ENCODE measurements at places on chromosomes 2 and 18. TPM values are rescaled to one million over a fixed set of nuclear protein-coding genes. Genes with fewer than 3 reads are reported as not detected.

DNA sequence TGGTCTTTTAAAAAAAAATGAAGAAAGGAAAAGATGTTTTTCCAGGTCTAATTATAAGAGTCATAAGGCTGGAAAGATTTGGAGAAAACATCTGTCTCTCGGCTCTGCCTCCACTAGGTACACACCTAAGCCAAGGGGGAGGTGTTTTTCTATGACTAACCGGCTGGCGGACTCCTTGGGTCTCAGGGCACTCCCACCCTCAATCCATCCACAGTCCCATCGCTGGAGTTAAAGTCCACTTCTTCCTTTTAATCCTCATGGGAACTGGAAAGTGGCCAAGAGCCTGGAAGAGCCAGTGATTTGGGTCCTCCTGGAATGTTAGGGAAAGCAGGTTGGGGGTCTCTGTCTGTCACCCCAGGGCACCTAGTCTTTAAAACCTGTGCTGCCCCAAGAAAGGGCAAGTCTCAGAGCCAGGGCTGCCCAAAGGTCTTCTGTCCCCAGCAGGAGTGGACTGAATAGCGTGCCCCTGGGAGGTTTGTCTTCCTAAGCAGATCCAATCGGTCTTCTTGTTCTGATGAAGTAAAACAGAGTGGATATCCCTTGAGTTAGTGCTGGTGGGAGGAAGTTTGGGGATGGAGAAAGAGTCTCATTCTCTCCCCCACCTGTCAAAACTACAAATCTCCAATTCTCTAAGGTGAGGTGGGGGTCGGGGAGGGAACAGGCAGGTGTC lies 66.4 kb downstream of the MCFD2 start:
- DNase-seq: no peak

- no peak for DNase-seq
These were observed 70.1 kb downstream of the NOL10 start for GRCh38 chr2:10619643-10620042.

- DNase-seq: no peak
These were observed 126.4 kb downstream of the MAP4K4 start for GRCh38 chr2:101823859-101824258.

GRCh38 chr2:26477911-26478253 lies at the start of gene OTOF:
Gene OTOF, minus strand, starts transcription at chr2:26478124.
- DNase-seq: no peak

Gene SKOR2
- total RNA-seq: not detected

DNA sequence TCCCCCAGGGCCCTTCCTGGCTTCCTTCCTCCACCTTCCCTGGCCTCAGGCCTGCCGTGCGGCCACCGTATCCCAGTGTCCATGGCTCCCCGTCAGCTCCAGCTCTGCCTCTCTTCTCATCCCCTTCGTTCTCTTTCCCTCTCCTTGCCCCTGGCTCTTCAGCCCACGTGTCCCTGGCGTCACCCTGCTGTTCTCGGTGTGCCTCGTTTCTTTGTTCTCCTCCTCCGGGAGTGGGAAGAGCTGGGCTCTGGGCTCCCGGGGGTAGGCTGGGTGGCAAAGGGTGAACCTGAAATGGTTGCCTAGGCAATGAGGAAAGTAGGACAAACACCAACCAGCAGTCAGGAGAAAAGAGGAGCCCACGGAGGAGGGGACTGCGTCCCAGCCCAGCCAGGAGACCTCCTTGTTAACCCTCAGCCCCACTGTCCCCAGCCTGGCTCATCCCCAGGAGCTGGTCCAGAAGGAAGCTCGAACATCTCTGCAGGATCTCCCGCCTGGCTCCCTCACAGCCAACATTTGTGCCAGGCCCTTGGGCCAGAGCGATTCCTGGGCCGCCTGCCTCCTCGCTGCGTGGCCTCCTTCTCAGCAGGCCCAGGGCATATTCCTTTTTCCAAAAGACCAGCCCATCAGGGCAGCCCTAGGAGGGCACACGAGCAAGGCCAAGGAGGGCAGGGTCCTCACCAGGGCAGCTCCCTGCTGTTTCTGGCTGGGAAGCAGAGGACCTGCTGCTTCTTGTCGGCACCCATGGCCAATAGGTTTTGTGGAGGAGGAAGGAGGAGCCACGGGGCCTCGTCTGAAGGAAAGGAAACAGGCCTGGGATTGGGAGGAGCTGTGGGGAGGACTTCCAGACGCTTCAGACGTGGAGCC lies 30.9 kb upstream of the DNMT3A start:
- DNase-seq: no peak

DNA sequence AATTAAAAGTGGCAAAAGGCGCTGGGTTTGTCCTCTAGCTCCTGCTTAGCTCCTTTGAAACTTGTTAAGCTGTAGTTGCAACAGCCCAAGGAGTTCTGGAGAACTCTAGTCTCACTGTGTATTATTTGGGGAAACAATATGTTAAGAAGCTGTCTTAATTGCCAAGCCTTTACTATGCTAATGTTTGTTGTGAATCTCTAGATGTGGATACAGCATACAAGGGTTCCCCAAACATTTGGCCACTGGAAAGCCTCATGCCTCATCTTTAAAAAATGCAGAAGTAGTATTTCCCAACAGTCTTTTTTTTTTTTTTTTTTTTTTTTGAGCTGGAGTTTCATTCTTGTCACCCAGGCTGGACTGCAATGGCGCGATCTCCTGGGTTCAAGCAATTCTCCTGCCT lies 236.7 kb downstream of the PRKCE start:
- no peak for DNase-seq

GRCh38 chr2:25490217-25490616 lies 148.5 kb upstream of the DNMT3A start:
- DNase-seq: no peak

- DNase-seq: no peak
These were observed 185.9 kb upstream of the SPHKAP start for GRCh38 chr2:228367356-228367755.

DNA sequence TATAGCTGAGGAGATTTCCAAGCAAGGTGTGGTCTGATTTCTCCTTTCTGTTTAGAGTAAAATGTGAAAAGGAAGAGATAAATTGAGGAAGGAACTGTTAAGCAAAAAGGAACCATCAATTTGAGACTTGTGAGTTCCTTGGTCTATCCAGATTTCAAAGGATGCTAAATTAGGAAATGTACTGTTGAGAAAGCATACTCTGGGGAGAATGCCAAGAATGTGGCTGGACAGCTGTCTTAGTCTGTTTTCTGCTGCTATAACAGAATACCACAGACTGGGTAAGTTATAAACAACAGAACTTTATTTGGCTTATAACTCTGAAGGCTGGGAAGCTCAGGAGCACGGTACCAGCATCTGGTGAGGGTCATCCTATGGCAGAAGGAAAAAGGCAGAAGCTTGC lies 1097.2 kb downstream of the TDRD15 start:
- DNase-seq: no peak

DNA sequence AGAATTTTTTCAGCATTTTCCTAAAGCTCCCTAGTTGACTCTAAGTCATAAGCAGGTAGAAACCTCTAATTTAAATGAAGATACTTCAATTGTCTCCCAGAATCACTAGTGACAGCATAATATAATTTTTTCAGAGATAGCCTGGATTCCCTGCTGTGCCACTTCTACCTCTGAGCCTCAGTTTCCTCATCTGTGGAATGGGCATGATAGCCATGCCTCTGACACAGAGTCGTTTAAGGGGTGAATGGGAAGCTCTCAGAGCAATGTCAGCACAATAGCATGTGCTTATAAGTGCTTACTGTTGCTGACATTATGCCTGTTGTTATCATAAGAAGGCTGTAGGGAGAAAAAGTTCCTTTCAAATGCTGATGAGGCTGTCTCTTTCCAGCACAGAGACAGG lies 48.0 kb downstream of the SFXN5 start:
- DNase-seq: no peak

Gene DSG4
- not detected for total RNA-seq

GRCh38 chr2:71419145-71419544 lies 34.2 kb upstream of the DYSF start:
- DNase-seq: no peak

- DNase-seq: no peak
These were observed 362.8 kb downstream of the FBXO15 start for GRCh38 chr18:73784853-73785252.

Gene POMC
- total RNA-seq: 0.28 TPM

GRCh38 chr18:70523792-70524182 lies 234.9 kb downstream of the SOCS6 start:
- DNase-seq: no peak

Gene PXDN
- 307 TPM for total RNA-seq
